ENCODE measurements at places on chromosomes 3 and 15. TPM values are rescaled to one million over a fixed set of nuclear protein-coding genes. Genes with fewer than 3 reads are reported as not detected.

- DNase-seq: no peak
Observed at GRCh38 chr3:111418391-111418790, 123.6 kb upstream of the CD96 start.

DNA sequence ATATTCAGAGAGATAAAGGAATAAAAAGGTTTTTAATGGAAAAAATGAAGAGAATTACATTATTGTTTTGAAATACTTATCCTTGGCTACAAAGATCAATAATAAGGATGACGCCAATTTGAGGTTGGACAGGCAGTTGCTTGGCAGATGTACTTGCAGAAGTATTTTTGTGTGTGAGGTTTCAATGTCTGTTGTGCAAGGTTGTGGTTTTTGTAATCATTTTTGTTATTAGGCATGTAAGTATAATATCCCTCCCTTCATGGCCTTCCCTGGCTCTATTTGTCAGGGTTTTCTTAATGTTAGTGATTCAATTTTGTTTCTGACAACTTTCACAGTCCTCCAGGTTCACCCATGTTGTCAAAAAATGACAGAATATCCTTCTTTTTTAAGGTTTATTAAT is 105.9 kb downstream of the OTOL1 start:
- DNase-seq: no peak

DNA sequence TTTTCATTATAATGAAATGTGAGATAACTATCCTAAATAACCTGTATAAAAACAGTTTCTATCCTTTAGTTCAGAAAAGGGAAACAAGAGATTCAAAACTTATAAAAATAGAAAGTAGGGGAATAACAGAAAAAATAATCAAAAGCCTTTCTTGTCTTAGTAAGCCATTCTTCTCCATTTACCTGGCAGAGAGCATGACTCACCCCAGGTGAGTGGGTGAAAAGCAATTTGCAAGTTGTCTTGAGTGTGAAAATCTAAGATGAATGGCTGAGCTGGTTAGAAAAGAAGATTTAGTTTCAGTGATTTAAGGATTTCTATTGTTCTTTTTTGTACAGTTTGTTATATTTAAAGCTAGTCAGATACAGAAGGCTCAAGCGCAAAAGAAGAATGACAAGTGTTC is 702.0 kb downstream of the GRM7 start:
- DNase-seq: no peak

DNA sequence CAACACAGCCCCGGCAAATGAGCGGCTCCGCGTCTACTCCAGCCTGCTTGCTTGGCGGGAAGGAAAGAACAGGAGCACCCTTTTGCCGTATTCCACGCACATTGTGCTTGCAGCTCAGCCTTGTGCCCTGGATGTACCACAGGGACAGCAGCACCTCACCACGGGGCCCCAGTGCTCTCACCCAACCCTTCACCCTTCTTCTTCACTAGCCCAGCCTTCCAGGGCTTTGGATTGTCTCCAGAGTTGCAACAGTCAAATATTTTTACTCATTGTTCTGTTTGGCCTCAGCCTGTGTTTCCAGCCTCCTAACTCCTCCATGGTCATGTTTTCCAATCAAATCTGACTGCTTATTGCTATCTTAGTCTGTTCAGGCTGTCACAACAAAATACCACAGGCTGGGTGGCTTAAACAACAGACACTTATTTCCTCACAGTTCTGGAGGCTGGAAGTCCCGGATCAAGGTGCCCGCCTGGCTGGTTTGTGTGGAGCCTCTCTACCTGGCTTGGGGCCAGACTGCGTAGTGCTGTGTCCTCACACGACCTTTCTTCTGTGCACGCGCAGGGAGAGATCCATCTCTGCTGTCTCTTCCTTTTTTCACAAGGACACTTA is 79.2 kb upstream of the ABHD17C start:
- peak; percentile 12 for DNase-seq

GRCh38 chr3:160124224-160124623 is 101.0 kb upstream of the C3orf80 start:
- no peak for DNase-seq

DNA sequence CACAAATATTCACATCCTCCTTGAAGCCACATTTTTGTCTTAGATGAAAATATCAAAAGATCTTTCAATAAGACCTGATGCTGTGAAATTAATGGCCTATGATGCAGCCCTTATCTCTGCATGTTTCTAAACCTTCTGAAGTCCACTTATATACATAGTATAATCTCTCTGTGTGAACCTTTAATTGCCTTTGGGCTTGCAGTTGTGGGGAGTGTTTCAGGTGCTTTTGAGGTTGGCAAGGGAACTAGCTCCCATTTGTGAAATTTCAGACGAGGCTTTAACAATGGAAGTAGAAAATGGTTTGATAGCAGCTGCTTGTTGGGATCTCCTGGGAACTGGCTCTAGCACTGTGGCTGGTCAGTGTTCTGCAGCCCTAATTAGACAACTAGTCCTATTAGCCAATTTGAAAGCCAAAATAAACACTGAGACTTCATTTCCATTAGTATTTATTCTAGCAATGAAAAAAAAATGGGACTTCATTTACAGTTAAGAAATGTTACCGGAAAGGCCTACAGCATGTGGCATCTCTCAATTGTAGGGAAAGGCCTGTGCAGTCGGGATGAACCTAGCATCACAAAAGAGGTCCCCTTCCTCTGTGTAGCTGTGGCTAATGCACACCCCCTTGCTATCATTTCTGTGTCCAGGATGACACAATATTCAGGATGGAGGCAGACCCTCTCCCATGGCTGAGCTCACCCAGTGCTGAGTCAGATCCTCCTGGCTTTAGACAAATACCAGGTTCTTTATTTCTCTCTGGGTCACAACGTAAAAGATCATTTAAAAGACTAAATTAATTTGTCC is 140.7 kb upstream of the TRIM42 start:
- no peak for DNase-seq

Gene MAGI1
- 3.6 TPM for total RNA-seq

Gene LSAMP
- total RNA-seq: 16.1 TPM

DNA sequence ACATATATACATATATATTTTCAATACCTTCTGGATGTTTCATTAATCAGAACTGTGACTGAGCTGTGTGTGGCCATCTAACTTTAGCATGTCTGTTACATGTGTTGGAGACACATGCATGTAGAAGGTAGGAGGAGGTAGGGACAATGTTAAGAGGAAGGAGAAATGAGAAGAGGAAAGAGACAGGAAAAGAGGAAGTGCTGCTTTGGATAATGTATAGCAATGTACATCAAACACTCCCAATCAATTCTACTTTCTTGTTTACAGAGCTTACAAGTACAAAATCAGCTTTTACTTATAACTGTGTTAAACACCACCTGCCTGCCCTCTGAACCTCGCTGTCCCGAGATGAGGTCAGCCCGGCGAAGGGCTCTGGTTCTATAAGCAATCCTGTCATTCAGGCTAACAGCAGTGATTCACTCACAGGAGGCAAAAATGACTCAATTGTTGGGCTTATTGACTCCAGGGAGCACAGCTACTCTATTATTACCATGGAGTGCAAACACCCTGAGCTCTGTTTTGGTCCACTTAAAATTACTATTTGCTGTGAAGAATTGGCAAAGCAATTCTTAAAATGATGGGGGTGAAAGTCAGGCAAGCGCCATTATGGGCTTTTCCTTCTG is 188.9 kb downstream of the MEIS2 start:
- peak; percentile 11 for DNase-seq

- DNase-seq: peak; percentile 35
Observed at GRCh38 chr3:26840272-26840870, 217.8 kb downstream of the LRRC3B start.

GRCh38 chr3:149343951-149344350 is 10.5 kb upstream of the TM4SF18 start:
- peak; percentile 20 for DNase-seq

DNA sequence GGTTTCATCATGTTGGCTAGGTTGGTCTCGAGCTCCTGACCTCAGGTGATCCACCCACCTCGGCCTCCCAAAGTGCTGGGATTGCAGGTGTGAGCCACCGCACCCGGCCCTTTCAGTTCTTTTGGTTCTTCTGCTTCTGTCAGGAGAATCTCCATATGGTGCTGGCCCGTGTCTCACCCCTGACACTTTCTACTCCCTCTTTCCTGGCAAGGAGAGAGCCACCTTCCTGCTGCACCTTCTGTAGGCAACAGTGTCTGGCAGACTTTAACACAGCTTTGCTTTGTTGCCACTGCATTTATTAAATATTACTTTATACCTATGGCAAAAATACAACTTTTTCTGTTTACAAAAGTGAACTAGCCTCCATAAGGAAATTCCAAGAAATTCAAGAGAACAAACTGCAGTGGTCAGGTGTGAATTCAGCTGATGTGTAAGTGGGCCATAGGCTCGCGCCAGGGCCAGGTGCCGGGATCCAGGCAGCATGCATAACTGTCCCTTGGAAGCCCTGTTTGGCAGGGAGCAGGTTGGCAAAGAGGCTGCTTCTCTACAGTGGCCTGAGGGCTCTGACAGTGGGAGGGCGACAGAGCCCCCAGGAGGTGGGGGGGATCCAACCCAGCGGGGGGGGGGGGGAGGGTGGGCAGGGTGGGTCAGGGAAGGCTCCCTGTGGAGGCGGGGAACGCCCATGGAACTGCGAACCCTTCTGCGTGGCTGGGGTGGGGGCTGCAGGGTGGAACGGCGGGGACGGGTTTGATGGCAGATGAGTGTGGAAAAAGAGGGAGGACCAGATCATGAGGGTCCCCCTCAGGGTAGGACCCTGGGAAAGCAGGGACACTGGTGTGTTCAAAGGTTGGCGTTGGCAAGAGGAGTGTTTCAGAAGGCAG is 21.1 kb downstream of the CTSH start:
- no peak for DNase-seq

GRCh38 chr3:54932606-54933005 is 4.7 kb upstream of the LRTM1 start:
- DNase-seq: no peak

Gene CCR8
- not detected for total RNA-seq

Gene TBL1XR1
- 87.3 TPM for total RNA-seq

- no peak for DNase-seq
Observed at GRCh38 chr3:4147556-4148118, 155.5 kb upstream of the SETMAR start.

- peak; percentile 57 for DNase-seq
Observed at GRCh38 chr3:20043396-20043795, 3.1 kb downstream of the KAT2B start.

- DNase-seq: no peak
Observed at GRCh38 chr3:7195934-7196333, 335.0 kb downstream of the GRM7 start.

DNA sequence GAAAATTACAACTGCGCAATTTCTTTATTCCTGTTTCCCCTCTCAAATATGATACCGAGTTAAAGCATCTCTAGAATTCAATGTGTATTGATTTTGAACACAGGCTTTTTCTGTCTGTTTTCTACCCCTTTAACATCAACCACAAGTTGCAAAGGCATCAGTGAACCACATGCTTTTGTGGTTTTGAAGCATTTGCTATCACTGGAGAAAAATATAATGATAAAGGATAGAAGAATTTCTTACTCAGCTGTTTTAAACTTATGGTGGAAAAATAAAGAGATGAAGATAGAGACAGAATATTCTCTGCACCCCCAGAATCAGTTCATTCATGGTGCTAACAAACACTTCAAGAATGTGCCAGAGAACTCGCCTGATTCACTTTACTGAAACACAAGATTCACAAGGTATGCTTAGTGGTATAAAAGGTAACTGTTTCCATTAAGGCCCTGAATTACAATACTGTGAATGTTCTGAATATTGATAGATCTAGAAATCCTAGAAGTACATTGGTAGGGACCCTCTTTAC is 9.5 kb upstream of the DPPA4 start:
- DNase-seq: no peak

- DNase-seq: no peak
Observed at GRCh38 chr15:82945326-82945725, 7.2 kb downstream of the HOMER2 start.

Gene GOLGA6B
- total RNA-seq: not detected

DNA sequence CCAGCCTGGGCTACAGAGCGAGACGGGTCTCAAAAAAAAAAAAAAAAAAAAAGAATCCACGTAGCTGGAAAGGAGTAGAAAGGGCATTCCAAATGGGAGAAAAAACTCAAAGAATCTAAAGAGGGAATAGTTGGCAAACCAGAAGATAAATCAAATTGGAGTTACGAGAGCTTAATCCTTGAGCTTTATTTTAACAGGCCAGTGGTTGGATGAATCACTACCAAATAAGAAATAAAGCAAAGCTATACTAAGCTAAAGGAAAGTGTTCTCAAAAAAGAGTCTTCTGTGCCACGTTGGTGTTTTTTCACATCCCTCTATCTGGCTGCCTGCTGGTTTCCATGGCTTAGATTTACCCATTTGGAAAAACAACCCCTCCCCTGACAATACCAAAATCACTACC is 14.0 kb downstream of the VGLL4 start:
- DNase-seq: no peak

DNA sequence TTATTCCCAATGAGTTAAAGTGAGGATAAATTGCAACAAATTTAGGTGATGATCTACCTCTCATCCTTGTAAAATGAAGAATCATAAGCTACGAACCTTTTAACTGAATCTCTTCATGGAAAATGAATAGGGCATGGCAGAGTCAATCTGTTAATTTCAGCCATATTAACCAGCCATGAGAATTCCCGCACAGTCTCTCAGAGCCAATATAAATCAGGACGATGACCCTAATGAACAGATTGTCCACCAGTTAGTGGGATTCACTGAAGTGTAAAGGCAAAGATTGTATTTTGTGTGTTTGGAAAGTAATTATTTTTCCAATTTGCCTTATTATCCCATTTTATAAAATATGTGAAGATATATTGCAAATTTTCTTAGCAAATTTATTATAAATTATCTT is 183.8 kb downstream of the CADM2 start:
- no peak for DNase-seq

DNA sequence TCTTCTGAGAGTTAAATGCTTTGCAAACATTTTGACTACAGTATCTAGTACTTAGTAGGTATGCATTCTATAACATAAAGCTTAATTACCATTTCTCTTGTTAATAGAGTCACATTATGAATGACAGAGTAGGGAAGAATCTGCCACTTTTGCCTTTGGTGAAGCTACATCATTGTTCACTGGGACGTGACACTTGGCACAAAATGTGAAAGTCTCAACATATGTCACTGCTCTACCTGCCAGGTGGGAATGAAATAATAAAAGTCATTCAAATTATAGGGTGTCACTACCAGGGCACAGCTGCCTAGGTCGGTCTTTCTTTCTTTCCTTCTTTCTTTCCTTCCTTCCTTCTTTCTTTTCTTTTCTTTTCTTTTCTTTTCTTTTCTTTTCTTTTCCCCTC is 17.6 kb downstream of the GPR87 start:
- no peak for DNase-seq

DNA sequence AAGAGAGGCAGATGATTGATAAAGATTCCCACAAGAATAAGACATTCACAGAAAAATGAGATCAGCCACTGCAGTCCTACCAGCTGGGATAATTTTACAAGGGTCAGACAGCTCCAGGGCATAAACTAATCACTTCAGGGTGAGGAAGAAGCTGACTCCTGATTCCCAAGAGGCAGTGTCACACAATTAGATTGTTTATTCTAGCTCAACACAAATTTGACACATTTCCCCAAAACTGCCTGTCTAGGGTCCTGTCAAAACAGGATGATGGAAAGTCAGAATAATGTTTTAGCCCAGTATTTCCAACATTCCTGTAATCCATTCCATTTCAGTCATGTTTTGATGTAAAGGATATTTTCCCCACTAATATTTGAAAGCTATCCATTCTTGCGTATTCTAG is 110.8 kb downstream of the TNIK start:
- DNase-seq: peak; percentile 85

Data from SK-MEL-5 (cell line).